ENCODE measurements at places on chromosomes 3 and 15.

DNA sequence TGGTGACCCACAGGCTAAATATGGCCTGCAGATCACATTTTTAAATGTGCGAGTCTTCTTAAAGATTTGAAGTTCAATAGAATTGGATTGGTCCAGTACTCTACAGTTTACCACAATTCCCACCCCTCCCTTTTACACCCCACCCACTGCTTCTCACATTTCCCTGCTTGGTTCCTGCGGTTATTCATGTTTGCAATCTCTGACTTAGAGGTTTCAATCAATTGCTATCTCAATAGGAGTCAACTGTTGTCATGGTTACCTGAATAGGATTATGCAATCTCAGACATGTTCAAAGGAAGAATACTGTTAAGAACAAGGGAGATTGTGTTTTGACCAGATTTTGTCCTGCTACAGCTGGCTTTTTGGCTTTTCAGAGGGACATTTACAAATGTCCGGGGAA lies 4.9 kb upstream of the C3orf49 start:
- no peak for DNase-seq

GRCh38 chr3:111796566-111796965 lies 62.5 kb upstream of the PHLDB2 start:
- no peak for DNase-seq

DNA sequence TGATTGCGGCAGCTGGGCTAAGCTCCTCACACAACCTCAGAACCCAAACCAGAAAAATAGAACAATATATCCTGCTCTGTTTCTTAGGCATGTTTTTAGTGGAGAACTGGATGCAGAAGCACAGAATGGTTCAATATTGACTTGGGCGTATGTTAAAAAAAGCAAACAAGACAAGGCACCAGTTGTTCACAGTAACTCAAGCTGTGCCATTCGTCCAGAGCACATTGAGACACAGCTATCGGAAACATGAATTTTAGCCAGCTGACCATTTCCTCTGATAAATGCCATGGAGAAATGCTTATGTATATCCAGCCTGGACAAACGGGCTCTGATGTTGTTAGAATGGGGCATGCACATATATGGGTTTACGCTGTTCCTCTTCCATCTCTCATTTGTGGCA lies 129.2 kb upstream of the PDZRN3 start:
- DNase-seq = no peak

GRCh38 chr3:99248913-99249312 lies 347.4 kb upstream of the DCBLD2 start:
- no peak for DNase-seq

- DNase-seq = no peak
Measured at GRCh38 chr3:152060701-152061100, 187.3 kb downstream of the SUCNR1 start.

GRCh38 chr3:12454076-12454815 lies 30.0 kb upstream of the TSEN2 start:
- peak; percentile 19 for DNase-seq

GRCh38 chr3:99716463-99716995 lies 78.1 kb downstream of the COL8A1 start:
- no peak for DNase-seq

DNA sequence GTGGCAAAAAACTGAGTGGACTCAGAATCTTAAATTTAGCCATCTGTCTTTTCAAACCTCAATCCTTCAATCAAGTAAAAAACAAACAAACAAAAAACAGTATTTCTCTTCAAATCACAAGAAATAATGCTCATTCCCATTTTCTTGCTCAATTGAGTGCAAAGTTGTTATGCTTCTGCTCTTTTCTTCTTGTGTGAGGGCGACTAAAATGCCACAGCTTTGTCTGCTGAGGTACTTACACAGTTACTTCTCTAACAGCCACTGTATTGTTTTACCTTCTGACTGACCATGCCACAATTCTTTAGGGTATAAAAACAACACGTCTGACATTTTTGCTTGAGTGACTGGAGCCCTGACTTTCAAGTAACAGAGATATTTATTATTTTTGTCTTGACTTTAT lies 617.4 kb downstream of the NAALADL2 start:
- DNase-seq = no peak

DNA sequence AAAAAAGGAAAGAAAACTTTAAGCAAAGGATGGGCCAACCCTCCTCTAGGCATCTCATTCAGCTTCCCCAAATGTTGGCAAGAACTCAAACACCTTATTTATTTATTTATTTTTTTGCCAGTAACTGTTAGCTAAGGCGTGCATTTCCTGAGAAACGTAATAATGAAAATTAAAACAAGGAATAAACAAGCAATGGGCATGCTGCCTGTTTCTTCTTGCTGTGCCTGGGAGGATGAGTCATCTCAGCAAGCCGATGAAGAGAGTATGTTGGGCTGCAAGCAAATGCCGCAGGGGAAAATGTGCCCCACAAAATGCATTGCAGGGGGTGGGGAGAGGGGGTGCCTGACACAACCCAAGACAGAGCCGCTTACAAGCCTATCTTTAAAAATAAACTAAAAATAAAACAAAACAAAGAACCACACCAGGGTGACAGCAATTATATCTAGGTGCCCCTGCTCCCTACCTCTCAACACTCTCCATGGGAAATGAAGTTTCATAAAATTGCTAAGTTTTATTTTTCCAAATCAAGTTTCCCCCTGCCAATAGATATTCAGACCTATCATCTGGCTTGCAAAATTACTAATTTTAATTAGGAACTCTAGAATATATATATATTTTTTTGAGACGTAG lies 40.3 kb downstream of the EIF4E3 start:
- no peak for DNase-seq

GRCh38 chr3:9553948-9554513 lies 409 bp upstream of the LHFPL4 start:
- DNase-seq = no peak

GRCh38 chr15:75195122-75195765 lies 6.4 kb upstream of the C15orf39 start:
- DNase-seq = no peak

GRCh38 chr3:72099326-72100079 lies 314.6 kb upstream of the PROK2 start:
- no peak for DNase-seq

GRCh38 chr3:190676481-190676880 lies 162.6 kb downstream of the IL1RAP start:
- no peak for DNase-seq

DNA sequence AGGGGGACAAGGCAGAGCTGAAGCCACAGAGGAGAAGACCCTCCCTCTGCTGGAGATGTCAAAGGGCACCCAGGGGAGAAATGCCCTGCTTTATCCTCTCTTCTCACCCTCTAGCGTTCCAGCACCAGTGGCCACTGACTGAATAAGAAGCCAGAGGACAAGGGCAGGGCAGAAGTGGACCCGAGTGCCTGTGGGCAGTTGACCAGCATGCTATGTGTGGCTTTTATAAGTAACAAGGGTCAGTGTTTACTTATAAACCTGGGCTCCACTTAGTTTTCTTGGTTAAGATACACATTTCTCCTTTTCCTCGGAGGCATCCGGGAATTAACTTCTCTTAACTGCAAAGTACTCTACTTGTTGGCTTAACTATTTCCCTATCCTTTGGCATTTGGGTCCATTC lies 13.3 kb upstream of the HDAC11 start:
- DNase-seq = no peak

GRCh38 chr3:8166014-8166413 lies 335.6 kb upstream of the LMCD1 start:
- no peak for DNase-seq

DNA sequence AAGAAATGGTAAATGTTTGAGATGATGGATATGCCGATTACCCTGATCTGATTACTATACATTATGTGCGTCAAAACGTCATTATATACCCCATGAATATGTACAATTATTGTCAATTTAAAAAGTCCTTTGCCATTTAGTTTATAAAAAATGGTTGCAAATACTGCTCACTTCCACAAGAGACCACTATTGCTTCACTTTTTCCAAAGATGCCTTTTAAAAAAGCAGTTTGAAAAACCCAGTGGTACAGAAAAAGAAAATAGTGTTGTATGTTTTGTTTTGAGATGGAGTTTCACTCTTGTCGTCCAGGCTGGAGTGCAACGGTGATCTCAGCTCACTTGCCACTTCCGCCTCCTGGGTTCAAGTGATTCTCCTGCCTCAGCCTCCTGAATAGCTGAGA lies 39.3 kb downstream of the EDEM1 start:
- peak; percentile 23 for DNase-seq

DNA sequence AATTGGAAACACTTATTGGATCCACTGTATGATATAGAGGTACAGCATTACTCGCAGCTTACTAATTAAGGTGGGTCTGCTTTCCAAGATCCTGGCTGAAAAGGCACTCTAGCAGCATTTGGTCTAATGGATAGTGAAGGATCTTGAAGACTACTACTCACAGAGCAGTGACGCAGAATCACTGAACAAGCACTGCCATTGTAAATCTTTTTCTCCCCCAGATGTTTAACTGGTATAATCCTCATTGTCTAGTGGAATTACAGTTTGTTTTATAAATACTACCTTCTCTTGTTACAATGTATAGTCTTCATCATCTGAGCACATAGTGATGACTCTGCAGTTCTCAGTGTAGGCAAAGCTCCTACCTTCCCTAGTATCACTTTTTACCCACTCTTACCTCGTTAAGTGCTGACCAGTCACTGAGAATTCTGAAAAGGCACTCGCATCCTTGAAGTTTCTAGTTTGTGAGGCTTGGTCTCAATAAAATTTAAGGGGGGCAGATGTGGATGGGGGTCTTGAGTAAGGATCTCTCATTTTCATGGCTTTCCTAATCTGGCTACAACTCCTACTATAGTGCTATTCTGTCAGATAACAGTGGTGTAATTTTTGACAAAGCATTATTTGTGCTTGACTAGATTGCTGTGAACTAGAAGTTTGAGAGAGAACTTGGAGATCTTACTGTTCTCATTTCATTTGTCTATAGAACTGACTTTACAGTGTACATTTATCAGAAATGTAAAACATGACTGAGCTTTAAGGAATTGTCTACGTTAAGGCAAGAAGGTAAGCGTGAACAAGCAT lies 23.2 kb downstream of the MAPK6 start:
- no peak for DNase-seq

DNA sequence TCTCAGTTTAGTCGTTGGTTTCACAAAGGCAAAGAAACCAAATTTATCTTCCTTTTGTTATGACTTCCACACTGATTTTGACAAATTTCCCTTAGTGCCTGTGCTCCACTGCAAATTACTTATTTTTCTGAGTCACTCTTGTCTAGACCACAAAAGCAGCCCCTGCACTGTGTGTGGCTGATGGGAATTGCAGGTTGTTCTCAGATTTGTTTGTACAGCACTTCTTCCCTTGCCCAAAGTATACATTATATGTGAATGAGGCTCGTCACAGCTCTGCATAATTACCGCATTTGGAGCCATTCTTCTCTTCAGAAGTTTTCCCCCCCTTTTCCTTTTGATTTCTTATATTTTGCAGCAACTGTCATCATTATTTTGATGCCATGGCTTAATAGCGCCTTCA lies 354.2 kb upstream of the IL12A start:
- DNase-seq = peak; percentile 8

- no peak for DNase-seq
Measured at GRCh38 chr15:78838489-78838888, 27.2 kb upstream of the ADAMTS7 start.

DNA sequence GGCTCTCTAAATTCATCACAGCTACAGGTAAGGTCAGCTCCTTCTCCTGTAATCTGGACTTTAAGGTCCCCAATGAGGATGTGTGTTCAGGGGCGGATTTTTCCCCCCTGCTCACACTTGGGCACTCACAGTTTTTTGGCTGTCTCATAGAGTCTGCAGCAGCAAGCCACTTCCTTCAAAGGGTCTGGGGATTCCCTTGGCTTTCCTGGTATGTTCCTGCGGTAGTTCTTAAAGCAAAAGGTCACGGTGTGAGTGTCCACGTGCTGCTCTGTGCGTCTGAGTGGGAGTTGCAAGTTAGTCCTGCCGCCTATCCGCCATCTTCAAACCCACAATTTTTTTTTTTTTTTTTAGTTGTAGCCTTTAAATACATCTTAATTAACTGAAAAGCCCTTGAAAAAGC lies 15.4 kb upstream of the CFAP20DC start:
- no peak for DNase-seq

DNA sequence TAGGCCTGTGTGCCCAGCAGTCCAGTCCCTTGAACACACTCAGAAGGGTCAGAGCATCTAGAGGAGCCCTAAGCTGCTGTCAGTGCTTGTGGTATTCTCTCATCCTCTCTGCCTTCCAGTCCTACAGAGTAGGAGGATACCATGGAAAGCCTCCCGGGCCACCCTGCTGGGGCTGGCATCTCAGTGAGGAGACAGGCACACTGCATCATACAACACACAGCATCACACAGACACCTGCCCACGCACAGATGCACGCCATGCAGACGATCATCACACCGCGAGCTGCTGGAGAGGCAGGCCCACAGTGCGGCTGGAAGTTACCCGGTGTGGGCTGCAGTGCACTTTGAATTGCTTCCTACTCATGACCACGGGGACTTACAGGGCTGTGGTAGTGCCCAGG lies 15.2 kb downstream of the GABRA5 start:
- DNase-seq = no peak

DNA sequence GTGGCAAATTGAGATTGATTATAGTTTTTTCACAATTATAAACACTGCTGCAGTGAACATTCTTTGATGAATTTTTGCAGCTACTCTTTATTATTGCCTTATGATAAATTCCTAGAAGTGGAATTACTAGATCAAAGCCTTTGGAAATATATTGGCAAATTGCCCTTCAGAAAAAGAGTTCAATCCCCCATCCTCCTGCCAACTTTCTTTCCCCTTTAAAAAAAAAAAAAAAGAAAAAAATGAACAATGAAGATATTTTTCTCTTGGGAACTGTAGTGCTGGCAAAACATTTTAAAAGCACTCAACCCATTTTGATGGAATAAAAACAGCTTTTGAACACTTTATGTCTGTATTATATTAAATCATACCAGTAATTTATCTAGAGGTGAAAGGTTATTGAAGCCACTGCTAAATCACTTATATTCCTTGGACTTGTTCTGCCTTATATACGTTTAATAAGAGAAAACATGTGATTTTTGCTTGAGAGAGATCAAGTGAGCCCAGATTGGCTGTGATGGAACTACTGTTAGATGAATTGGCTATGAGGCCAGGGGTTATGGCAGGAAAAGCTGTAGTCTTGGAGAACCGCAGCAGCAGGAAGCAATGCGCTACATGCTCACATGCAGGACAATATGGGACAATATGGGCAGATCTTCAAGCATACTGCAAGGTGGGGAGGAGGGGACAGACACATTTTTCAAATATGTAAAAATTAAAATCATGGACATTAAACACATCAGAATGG lies 212.8 kb upstream of the C2CD4B start:
- DNase-seq = no peak

- DNase-seq = no peak
Measured at GRCh38 chr3:147318900-147319299, 87.4 kb downstream of the ZIC4 start.

GRCh38 chr3:195548501-195548900 lies 5.4 kb upstream of the PPP1R2 start:
- DNase-seq = no peak
